ENCODE measurements at places on chromosomes 13 and 19.

DNA sequence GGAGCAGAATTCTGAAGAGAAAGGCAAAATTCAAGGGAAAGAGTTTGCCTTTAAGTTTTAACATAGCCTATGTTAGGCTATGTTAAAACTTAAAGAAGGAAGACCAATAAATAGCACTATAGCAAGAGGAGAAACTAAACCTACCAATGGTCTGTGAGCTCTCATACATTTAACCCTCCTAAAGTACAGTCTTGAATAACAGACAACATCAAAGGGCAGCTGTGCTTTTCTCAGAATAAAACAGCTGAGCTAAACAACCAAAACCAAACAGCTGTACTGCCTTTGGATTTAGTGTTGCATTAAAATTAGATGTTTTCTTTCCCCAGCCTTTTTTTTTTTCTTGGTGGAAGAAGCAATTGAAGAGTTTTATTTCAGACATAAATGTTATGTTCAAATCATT, 34.0 kb downstream of the KLF5 start:
- no peak for DNase-seq

DNA sequence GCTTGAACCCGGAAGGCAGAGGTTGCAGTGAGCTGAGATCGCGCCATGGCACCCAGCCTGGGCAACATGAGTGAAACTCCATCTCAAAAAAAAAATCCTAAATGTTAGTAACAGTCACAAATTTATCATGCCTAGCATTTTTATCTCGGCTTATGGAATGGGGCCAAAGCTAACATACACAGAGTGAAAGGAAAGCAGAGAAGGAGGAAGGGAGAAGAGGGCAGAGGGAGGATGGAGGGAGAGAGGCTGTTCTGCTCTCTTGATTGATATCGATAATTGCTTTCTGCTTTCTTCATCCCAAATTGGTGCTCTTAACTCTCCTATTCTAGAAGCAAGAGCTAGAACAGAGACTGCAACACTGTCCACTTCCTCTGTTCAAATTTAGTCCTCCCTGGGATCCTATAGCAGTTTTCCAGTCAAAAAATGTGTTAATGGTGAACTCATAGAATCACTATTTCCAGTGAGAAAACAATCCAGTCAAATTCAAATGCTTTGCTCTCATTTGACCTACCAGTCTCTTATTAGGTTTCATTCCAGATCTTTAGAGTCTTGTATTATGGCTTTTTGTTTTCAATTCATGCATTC, 15.8 kb upstream of the TUBGCP3 start:
- DNase-seq = no peak

GRCh38 chr13:29594303-29594709, 1.2 kb downstream of the SLC7A1 start:
- DNase-seq = no peak

DNA sequence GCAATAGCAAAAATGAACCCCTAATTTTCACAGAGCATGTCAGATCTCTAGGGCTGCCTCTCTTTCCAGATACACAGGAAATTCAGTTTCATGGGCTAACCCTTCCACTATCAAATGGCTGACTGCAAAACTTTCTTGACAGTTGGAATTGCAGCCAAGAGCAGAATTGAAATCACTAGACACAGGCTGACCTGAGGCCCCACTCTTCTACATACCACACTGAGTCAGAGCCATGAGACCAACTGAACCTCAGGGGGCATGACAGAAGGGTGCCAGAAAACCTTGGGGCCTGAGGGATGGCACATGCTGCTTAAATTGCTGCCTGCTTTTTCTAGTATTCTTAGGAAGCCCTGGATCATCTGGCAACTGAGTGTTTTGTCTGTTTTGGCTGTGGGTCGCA, 1.7 kb upstream of the DLEU7 start:
- DNase-seq = no peak

- DNase-seq = no peak
Measured at GRCh38 chr19:20103091-20103740, 25.4 kb downstream of the ZNF90 start.

DNA sequence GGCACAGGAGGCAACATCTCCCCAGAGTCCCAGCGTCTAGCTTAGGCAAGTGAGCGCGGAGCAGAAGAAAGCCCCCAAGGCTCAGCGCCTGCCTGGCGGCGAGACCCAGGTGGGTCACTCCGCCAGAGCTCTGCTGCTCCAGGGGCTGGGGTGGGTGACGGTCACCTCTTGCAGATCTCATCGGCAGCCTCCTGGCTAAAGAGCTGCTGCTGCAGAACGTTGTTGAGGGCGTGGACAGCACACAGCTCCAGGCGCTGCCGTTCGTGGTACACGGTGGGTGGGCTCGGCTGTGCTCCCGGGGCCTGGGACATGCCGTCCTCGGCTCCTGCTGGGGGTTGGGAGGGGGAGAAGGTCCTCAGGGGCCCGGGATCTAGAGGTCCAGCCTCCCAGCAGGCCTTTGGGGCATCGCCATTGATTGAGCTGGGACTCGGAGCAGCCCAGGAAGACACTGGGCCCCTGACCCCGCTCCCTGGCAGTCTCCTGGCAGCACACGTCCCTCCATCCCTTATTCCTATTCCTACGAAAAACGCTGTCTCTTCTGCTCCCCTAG, 795 bp downstream of the JOSD2 start:
- no peak for DNase-seq

- DNase-seq = no peak
Measured at GRCh38 chr13:85241060-85241459, 558.2 kb downstream of the SLITRK6 start.

- no peak for DNase-seq
Measured at GRCh38 chr13:97659602-97660001, 225.6 kb downstream of the RAP2A start.

DNA sequence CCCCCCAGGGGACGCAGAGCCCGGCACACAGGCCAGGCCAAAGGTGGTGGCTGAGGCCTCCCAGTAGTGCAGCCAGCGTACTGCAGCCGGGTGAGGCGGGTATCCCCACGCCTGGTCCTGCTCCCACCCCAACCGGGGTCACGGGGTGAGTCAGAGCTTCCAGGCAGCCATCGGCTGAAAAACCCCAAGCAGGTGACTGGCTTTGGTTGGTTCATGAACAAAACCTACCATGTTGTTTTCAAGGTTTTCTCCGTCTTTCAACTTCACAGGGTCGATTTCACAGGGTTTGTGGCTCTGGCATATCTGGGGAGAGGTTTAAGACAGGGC, 42.1 kb upstream of the C13orf46 start:
- no peak for DNase-seq

GRCh38 chr13:56561327-56561726, 579.4 kb upstream of the PRR20A start:
- no peak for DNase-seq

GRCh38 chr13:20177049-20177831, 15.5 kb downstream of the GJB2 start:
- no peak for DNase-seq
